NCI-H526 (cell line): ENCODE measurements at places on chromosomes 3 and 15.

- DNase-seq = peak; percentile 53
Measured at GRCh38 chr3:122679882-122680474, 661 bp upstream of the PARP14 start.

DNA sequence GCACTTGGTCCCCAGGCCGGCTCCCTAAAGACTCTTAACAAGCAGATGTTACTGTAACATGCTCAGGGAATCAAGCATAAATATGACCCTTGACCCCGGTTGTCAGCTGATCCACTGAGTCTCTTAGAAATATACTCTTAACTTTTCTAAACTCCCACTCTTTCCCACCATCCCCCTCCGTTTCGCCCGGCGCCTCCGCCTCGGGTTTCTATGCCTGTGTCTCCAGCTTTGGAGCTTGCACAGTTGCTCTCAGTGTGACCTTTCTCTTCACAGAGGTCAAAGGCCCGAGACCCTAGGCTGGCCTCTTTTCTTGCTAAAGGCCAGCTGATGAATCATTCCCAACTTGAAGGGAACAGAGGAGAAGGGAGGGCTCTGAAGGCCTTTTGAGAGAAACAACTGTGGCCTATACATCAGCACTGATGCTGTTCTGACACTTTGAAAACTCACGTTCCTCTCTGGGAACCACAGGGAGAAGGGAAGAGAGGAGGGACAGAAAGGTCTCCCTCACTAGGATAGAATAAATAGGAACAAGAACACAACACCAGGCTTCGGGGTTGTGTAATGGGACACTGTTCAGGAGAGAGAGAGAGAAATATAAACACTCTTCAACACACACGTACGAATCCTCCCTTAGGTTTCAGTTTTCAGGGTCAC is 484.5 kb upstream of the NR2F2 start:
- DNase-seq = no peak

- DNase-seq = no peak
Measured at GRCh38 chr15:73959801-73960200, 32.3 kb downstream of the STOML1 start.

DNA sequence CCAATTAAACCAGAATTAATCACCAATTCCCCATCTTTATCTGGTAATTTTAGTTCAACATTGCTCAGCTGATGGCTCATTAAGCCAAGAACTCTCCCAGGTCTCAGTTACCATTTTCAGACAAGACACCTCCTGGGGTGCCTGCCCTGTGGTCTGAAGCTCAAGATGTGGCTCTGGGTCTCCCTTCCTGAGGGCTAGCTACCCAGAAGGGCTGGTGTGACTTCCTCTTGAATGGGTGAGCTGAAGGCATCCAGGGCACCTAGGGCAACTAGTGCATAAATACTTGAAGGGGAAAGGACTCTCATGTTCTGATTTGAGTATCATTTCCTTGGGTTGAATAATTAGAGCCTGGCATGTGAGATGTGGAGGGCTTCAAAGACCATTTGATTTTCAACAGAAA is 6.7 kb upstream of the TM4SF1 start:
- DNase-seq = no peak

GRCh38 chr3:541062-541801 is 344.7 kb downstream of the CHL1 start:
- peak; percentile 25 for DNase-seq

DNA sequence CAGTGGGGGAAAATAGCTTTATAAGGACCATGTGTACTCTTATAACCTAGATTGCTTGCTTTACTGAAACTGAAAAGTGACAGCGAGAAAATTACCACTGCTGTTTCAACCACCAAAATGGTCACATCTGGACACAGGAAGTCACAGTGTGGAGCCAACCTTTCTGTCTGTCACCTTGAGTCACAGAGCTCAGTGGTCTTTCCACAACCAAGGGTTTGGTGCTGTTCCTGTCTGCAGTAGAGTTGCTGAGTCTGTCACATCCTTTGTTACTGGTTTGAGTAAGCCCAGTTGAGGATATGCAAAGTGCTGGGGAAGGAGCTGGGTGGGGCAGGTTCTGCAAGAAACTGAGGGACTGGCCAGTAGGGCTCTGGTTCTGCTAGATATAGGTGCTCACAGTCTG is 139.1 kb upstream of the EIF1B start:
- DNase-seq = no peak

DNA sequence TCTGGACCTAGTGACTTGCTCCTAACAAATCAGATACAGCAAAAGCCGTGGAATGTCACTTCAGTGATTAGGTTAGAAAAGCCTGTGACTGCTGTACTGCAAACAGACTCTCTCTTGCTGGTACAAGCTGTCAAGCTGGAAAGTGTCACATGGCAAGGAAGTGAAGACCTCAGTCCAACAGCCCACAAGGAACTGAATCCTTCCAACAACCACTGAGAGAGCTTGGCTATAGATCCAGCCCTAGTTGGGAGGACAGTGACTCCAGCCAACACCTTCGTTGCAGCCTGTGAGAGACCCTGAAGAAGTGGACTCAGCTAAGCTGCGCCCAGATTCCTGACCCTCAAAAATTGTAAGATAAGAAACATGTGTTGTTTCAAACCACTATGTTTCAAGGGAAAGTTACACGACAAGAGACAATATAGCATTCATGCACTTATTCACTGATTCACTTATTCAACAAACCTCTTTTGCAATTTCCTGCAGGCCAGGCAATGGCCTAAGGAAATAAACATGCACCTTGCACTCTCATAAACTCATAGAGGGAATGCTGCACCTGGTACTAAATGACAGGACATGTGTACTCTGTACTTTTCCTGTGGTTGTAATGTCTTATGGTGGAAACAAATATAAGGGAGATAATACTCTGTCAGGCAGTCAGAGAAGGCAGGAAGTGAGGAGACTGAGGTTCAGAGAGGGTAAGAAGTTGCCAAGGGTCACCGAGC is 142.9 kb downstream of the CADPS start:
- DNase-seq = no peak

DNA sequence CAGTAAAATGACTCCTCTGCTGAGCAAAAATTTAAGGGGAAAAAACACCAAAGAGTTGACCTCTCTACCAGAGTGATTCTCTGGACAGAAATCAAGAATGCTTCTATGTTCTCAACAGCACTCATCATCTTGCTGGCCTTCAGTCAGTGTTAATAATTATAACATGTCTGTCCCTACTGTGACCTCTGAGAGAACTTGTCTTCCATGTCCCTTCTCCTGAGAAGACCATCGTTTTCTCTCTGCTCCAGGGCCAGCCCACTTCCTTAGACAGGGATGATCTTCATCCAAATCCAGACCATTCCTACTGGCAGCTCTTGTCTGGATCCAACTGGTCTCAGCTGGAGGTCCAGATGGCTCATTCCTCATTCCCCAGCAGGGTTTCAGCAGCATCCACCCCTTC is 139.0 kb upstream of the NECTIN3 start:
- DNase-seq = no peak

DNA sequence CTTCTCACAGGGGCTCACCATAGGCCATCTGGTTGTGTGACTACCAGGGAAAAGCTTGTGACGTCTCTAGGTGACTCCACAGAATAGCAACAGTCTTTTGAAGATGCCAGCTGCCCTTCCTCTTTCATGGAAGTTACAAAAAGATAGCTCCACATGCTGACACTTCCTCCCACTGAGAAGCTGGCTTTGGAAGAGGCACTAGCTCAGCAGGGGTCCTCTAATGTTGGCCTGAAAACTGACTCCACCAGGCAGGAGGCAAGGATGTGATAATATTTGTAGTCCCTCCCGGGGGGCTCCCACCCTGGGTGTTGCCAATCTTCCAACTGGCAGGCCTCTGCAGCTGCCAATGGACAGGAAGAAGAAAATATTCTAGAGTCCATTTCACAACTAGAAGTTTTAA is 343.5 kb downstream of the NEK10 start:
- no peak for DNase-seq

- DNase-seq = no peak
Measured at GRCh38 chr3:84092907-84093306, 865.9 kb upstream of the CADM2 start.

DNA sequence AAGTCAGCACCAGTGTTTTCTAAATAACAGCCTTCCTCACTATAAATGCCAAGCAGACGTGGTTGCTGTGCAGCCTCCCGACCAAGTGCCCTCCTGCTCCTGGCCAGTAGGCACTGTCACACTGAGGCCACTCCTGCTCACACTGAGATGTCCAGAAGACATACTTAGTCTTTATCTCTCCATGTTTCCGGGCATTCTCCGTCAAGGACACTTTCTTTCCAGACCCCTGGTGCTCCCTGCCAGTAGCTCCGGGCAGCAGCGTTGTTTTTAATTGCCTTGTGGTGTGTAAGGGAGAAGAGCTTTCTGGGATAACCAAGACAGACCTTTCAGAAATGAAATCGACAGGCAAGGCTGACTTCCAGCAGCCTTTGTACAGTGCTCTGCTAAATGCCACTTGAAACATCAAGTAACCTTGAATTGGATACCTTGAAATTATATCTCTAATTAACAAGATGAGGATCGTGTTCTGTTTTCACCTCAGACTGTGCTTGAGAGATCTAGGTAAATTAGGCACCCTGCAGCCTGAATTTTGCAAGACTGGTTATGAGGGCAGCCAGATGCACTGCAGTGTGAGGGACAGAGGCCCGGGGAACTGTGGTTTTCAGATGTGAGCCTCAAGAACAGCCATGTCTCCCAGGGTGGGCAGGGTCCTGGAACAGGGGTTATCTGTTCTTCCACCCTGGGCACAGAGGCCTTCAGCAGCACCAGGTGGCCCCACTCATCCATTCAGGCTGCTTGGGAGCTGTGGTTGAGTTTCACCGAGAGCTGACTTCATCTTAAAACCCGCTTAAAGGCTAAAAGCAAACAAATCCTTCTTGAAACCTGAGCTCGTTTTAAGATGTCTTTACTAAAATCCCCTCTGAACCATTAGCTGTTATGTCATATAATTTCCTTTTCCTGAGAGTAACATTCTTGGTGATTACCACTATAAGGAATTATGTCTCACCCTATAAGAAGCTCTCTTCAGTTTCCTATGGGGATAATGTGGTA is 105.5 kb upstream of the IL12A start:
- DNase-seq = peak; percentile 69

GRCh38 chr3:55370272-55370671 is 116.8 kb downstream of the WNT5A start:
- no peak for DNase-seq

- DNase-seq = no peak
Measured at GRCh38 chr15:101675015-101675414, 22.8 kb upstream of the TM2D3 start.

- DNase-seq = no peak
Measured at GRCh38 chr15:85276508-85276907, 103.9 kb upstream of the AKAP13 start.

DNA sequence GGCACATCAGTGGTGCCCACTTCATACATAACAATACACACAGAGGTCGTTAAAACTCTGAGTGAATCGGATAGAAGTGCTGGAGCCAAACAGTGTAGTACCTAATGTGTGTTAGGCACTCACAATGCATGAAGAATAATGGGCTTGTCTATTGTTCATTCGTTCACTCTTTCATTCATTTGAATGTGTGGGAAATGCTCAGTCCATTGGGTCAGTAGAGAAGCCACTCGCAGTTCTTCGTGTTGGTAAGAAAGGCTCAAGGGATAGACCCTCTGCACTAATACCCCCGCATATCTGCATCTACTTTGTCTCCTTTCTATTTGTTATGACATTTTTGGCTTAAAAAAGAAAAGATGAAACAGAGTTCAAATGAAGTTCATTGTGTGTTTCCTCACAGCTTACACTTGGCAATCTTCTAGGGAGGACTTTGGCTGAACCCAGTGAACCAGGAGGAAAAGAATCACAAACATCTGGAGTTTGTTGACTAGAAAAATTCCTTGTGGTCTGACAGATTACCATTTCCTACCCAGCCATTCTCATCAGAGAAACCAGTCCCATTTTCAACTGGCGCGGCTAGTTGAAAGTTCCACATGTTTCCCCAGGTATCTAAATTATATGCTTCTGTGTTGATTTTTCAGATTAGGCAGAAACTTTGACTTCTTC is 32.8 kb upstream of the MFSD1 start:
- DNase-seq = no peak

DNA sequence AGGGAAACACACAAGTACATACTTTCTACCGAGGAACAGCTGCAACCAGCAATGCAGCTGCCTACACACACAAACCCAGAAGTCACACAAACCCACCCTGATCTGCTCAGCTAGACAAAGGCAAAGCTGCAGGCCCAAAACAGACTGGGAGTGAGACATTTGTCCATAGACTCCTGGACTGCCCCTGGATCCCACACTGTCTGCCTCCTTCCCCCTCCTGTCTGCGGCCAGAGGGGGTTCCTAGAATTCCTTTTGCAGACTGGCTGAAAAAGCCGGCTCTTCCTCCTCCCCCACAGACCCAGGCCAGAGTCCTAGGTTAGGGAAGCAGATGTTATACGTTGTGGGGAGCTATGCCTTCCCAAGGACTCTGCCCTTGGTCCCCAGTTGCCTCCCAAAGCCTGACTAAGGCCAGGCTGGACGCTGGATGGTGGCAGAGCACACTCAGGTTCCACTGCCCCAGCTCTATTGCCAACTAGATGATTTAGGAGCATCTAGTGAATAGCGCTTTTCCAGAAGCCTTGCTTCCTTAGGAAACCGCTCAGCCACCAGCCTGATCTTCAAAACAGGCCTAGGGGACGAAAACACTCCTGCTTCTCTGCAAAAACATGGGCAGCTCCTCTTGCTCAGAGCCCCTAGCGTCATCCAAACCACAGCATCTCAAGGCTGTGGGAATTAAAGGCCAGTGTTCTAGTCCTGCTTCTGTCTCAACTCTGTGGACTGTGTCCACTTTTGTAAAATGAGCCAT is 37.4 kb upstream of the CILP start:
- no peak for DNase-seq

DNA sequence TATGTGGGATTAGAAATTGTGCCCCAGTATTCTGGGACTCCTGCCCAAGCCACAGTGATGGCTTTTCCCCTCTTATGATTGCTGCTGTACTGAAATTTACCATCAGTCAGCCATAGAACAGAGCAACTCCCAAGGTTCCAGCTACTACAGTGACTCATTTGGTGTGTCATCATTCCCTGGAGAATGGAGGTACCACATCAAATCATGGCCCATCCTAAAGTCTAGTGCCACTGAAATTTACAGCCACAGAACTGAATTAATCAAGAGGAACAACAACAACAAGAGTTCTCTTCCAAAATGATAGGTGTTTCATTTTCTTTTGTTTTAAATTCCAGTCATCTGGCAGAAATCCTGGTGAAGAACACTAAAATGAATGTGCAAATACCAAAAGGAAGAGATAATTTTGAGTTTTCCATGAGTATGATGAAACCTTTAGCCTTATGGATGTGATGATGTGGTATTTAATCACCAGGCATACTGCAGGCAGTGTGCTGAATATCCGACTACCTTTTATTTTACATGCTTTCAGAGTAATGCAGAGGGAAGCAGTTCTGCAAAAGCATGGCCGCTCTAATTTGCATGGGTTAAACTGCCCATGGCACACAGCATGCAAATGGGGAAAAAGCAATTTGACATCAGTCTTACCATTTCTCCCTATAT is 75.6 kb upstream of the SLC2A2 start:
- peak; percentile 78 for DNase-seq
